ENCODE measurements at places on chromosomes 1 and 21.

DNA sequence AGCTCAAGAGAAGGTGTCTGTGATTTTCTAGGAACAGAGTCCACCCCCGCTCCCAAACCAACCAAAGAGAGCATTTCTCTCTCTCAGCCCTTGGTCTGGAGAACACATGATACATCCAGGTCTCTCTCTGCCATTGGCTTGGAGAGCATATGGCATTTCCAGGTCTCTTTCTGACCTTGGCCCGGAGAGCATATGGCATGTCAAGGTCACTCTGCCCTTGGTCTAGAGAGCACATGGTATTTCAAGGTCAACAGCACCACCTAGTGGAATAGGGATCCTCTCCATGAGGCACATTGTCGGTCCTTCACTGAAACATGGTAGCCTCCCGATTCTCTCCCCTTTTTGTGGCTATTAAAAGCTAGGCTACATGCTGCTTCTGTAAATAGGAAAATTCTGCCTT, 437.7 kb upstream of the OLFM3 start:
- no peak for DNase-seq

DNA sequence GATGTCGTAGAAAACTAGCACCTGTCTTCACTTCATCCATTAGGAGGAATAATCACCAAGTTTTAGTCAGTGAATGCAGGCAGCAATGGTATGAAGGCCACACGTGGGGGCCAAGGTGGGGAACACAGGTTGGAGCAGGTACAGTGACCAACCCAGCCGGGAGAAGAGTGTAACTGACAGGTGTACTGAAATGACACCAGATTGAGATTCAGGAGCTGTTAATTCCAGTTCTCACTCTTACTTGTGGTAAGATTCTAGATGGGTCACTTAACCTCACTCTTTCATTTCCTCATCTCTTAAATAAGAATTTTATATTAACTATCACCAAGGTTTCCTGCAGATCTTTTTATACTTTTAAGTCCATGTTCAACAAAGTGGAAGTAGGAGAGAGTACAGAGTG, 206.2 kb upstream of the PTBP2 start:
- no peak for DNase-seq

DNA sequence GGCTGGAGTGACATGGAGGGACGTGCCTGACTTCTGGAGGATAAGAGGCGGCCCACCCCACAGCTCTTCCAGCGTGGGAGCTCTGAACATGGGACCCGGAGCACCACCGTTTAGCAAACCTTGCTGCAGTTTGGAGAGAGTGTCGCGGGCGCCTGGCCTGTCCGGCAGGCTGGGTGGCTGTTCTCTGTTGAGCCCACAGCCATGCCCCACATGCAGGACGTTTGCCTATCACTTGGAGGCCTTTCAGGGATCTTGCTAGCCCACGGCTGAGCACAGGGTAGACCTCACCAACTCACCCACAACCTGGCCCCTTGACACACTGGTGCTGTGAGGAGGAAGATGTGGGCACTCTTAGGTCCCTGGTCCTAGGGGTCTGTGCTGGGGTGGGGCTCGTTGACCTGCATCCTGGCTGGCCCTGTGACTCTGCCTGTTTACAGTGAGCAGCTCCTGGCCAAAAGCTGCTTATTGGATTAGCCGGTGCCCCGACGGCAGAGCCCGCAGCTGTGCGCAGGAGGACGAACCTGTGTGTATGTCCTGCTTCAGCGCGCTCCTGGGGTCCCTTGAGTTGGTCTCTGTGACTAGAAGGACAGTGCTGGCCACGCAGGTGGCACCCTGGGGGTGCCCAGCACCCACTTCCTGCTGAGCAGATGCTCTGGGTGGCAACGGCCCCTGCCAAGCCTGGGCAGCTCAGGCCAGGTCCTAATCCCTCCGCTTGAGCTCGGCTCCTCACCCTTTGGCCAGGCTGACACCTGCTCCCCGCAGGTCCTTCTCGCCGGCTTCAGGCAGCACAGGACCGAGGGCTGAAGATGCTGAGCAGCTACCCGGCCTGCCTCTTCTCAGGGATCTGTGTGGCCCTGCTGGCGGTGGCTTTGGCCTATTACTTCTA, 72.4 kb upstream of the TRAPPC10 start:
- no peak for DNase-seq

DNA sequence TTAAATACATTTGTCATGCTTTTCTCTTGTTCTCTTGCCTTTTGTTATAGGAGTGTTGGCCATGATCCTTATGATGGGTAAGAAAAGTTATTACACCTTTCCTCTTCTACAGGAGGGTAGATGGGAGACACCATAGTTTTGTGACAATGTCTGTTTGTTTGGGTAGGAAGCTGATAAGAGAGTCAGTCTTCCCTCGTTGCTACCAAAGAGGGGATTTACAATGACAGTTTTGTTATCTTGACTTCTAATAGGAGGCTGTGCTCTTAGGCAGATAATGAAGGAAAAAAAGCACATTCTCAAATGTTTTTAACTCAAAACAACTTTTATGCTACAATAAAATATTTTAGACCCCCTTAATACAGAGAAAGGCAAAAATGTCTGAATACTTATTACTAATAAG, 48.0 kb upstream of the WLS start:
- no peak for DNase-seq

- no peak for DNase-seq
Observed at GRCh38 chr1:44406737-44407429, 1.8 kb downstream of the RNF220 start.

GRCh38 chr1:1943834-1944570, 24.9 kb upstream of the TMEM52 start:
- peak; percentile 49 for DNase-seq

DNA sequence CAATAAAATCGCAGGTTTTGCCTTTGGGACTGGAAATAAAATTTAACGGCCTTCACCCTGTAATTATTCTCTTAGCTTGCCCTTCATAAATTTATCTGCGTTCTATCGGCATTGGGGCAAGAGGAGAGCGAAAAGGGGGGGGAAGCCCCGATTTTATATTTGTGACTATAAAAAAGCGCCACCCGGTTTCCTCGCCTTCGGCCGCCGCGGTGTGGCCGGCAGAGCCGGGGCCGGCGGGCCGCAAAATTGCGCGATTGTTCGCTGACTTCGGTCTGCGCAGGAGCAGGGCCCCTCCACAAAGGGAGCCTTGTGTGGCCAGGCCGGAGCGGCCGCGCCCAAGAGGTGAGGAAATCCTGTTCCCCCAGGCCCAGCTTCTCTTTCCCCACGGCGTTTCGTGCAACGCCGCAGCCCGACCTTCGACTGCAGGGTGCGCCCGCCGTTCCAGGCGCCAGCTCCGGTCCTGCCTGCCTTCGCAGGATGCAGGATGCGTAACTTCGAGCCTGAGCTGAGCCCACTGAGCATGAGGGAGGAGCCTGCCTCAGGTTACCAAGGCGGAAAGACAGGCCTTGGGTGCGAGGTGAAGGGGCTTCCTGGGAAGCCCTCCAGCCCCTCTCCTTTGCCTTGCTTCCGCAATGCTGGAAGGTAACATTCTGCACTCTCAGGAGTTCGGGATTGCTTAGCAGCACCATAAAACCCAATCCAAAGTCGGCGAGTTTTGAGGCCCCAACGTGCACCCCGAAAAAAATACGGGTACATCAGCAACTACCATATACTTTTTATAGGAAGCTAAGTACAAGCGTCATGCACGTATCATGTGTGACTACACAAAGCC, 4.9 kb upstream of the TBX15 start:
- no peak for DNase-seq

- DNase-seq, result no peak
Observed at GRCh38 chr1:68429233-68429808, 20.4 kb downstream of the RPE65 start.

DNA sequence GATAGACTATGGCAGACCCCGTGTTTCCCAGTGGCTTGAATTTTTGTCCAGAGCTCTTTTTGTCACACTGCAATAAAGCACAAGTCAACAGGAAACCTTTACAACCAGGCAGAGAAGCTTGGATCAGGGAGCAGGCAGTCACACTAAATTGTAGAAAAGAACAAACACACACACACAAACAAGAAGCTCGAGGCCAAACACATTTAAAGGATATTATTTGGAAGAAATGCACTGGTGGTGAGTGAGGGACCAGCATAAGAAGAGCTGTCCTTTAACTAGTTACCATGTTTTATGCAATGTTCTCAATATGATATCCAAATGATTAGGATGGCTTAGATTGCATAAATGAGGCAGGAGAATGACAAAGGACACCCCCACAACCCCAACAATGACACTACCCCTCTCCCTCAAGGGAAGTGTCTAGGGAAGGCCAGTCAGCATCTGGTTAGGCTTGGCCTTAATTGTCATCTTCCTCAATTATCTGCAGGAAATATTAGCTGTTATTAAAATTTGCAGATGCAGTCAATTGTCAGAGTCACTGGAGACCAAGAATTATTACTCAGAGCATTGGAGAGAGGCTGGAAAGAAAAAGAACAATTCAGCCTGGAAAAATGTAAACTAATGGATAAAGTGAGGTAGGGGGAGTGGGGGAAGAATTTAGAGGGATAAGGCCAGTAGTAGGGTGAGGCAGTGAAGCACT, 35.3 kb downstream of the DDR2 start:
- no peak for DNase-seq

GRCh38 chr1:153568367-153569099, 2.9 kb upstream of the S100A2 start:
- DNase-seq, result peak; percentile 79

DNA sequence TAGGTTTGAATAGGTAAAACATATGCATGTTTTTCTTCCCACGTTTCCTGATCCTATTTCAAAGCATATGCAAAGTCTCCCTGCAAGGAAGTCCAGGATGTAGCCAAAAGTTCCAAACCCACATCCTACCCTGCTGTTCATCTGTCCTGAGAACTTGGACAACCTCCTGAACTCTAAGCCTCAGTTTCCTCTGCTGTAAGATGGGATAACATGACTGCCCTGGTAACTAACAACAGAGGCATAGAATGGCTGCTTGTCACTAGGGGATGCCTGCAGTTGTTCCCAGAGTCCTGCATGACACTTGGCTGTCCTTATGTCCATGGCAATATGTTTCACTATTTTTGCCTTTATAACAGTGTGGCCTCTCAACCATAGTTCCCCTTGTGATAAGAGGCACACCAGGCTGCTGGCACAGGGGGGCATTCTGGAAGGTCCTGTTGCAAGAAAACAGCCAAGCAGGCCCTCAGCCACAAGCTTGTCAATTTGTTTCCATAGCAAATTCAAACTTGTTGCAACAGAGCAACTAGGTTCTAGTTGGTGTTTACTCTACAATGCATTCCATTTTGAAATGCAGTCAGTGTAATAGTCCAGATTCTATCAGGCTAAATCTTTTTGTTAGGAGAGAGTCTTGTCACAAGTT, 1.5 kb upstream of the HDGF start:
- no peak for DNase-seq

- DNase-seq, result no peak
Observed at GRCh38 chr1:44672961-44673674, 1.2 kb downstream of the TMEM53 start.

DNA sequence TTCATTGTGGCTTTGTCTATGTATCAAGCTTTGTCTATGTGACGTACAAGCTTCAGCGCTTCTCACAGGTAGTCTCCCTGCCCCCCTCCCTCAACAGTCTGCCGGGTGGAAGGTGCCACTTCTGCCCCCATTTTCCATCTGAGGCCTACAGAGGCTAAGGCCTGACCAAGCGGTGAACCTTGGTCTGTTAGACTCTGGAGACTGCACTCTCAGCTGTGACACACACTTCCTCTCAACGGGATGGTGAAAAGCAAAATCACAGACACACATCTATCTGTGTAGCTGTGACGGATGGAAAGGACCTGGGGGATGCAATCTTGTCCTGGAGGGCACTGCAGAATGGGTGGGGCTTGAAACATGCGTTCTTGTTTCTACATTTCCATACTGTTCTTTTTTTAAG, 152.9 kb upstream of the EDN2 start:
- DNase-seq, result no peak

DNA sequence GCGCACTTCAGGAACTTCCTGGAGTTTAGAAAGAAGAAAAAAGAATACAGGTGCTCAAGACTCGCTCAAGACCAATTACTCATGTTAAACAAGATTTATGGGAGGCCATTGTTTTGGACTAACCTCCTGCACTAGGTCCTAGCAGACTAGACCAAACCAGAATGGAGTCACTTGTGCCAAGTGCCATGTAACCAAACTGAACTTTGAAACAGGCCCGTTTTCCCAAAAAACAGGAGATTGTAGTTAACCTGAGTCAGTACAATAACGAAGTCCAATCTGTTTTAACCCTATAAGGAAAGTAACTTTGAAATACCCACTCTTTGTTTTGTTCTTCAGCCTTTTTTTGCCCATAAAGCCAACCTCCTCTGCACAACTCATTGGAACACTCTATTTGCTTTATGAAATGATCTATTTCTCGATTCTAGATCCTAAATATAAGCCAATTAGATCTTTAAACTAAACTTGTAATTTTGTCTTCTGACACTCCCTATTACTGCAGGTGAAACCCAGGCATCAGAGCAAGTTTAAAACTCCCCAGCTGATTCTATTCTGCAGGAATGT, 695 bp upstream of the NTPCR start:
- DNase-seq, result no peak

DNA sequence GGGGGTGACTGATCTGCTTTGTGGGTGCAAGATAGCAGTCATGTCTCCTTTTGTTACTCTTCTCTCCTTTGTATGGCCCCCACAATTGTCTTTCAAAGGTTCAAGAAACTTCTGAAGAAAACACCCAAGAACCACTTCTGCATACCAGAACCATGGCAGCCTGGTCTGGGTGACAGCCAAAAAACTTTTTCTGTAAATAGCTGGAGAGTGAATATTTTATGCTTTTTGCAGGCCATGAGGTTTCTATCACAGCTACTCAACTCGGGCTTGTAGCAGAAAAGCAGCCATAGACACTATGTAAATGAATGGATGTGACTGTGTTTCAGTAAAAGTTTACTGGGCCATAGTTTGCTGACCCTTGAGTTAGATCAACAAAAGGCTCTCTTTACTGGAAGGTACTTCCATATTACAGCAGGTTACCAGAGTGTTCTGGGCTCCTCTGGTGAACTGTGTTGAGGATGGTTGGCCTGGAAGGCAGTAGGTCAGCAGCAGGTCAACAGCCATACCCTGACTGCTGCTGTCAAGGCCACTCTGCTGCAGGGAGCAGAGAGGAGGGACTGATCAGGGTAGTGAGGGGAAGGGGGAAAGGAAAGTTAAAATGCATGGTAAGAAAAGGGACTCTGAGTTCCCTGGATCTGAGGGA, 116.4 kb downstream of the GDAP2 start:
- no peak for DNase-seq

- no peak for DNase-seq
Observed at GRCh38 chr1:175265091-175265490, 72.5 kb upstream of the KIAA0040 start.

DNA sequence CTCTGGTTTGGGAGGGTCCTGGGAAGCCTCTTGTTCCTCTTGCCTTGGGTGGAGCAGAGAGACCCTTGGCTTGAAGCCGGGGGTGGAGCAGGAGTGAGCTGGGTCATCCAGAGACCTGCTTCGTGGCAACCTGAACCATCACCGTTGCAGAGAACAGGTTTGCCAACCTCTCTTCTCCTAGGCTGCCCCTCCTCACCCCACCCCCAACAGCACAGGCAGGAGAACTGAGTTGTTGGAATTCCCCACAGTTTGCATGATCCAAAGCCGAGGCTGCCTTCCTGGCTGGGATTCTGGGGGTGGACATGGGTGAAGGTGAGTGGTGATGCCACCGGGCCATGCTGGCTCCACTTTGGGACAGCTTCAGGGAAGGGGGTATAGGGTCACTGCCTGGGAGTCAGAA, 2.2 kb downstream of the WNT4 start:
- no peak for DNase-seq

Measured in stimulated activated CD4-positive, alpha-beta T cell treated with anti-CD3 and anti-CD28 coated beads, Interleukin-12 subunit alpha, Interleukin-12 subunit beta, amount 100 ng/mL, for 48 hours (primary cell).